ENCODE measurements at places on chromosomes 4 and X. TPM values are rescaled to one million over a fixed set of nuclear protein-coding genes. Genes with fewer than 3 reads are reported as not detected.

LRIT3 gene
- 0.06 TPM for total RNA-seq

PI4K2B gene
- total RNA-seq = 21.5 TPM

ZXDA gene
- 18.3 TPM for total RNA-seq

SLC10A6 gene
- 3.1 TPM for total RNA-seq

GAGE12H gene
- total RNA-seq = not detected

VSIG1 gene
- 1.0 TPM for total RNA-seq

ADH1A gene
- not detected for total RNA-seq

XG gene
- total RNA-seq = 0.31 TPM

CT83 gene
- not detected for total RNA-seq

SCD5 gene
- 23.5 TPM for total RNA-seq

AKAP14 gene
- total RNA-seq = not detected

CHIC2 gene
- total RNA-seq = 35.3 TPM

FABP2 gene
- total RNA-seq = not detected

CDX4 gene
- not detected for total RNA-seq

ARHGEF6 gene
- total RNA-seq = 7.1 TPM

PPP2R2C gene
- total RNA-seq = 0.16 TPM

RASL11B gene
- not detected for total RNA-seq

JCHAIN gene
- total RNA-seq = not detected

ASB9 gene
- 4.9 TPM for total RNA-seq

SLC10A3 gene
- 22.1 TPM for total RNA-seq

HTN3 gene
- total RNA-seq = not detected

ABCG2 gene
- total RNA-seq = 2.6 TPM

XAGE5 gene
- not detected for total RNA-seq

SMIM10 gene
- 1.3 TPM for total RNA-seq

TADA2B gene
- total RNA-seq = 14.0 TPM
